ENCODE measurements at places on chromosomes 6 and 20. TPM values are rescaled to one million over a fixed set of nuclear protein-coding genes. Genes with fewer than 3 reads are reported as not detected.

Gene MOXD1
- total RNA-seq, result 7.5 TPM

Gene BHLHE23
- not detected for total RNA-seq

Gene SGK2
- total RNA-seq, result not detected

Gene RAET1G
- total RNA-seq, result 0.58 TPM

Gene SLC24A3
- total RNA-seq, result 0.18 TPM

Gene PKIB
- total RNA-seq, result 8.5 TPM

Gene GFOD1
- 18.2 TPM for total RNA-seq

All from glomerular endothelial cell (primary cell).